ENCODE measurements at places on chromosomes 4 and X. TPM values are rescaled to one million over a fixed set of nuclear protein-coding genes. Genes with fewer than 3 reads are reported as not detected.

GRCh38 chr4:72522440-72522839 lies 46.6 kb downstream of the ADAMTS3 start:
- no peaks in the 10 kb centered on the region for H3K36me3 ChIP-seq
- H3K27me3 ChIP-seq: no peaks in the 10 kb centered on the region
- DNase-seq: no peak
- no peak overlapping the region for H3K27ac ChIP-seq
- H3K4me3 ChIP-seq: no peak overlapping the region
- no peaks in the 10 kb centered on the region for H3K4me1 ChIP-seq

GRCh38 chr4:26003056-26003455 lies 89.0 kb downstream of the SMIM20 start:
- H3K27me3 ChIP-seq: peaks cover 11% of the 10 kb centered on the region
- H3K4me1 ChIP-seq: no peaks in the 10 kb centered on the region
- no peak overlapping the region for H3K4me3 ChIP-seq
- DNase-seq: no peak

GRCh38 chr4:113083346-113083745 lies 33.9 kb downstream of the ANK2 start:
- H3K27ac ChIP-seq: no peak overlapping the region
- no peak overlapping the region for H3K4me3 ChIP-seq
- DNase-seq: no peak
- H3K4me1 ChIP-seq: no peaks in the 10 kb centered on the region
- no peaks in the 10 kb centered on the region for H3K27me3 ChIP-seq
- no peaks in the 10 kb centered on the region for H3K36me3 ChIP-seq

- H3K36me3 ChIP-seq: no peaks in the 10 kb centered on the region
- no peaks in the 10 kb centered on the region for H3K27me3 ChIP-seq
- peaks cover 23% of the 10 kb centered on the region for H3K4me1 ChIP-seq
- H3K4me3 ChIP-seq: no peak overlapping the region
- no peak for DNase-seq
- no peak overlapping the region for H3K27ac ChIP-seq
These were observed 172.9 kb downstream of the AFAP1 start for GRCh38 chr4:7766661-7767345.

DNA sequence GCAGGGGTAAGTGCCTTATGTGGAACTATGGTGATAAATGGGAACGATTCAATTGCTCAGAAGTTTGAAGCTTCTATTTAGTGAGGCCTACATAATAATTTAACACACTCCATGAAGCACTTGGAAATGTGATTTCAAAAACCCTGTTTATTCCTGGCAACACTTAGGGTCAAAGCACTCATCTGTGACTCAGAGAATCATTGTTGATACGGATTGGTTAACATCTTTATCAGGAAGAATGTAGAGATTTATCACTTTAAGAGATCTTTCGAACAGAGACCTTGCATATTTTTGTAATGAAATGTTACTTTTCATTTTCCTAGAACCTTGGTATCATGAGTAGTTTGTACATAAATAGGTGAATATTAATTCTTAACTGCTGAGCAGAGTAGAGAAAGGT lies 269.1 kb upstream of the SLIT2 start:
- no peaks in the 10 kb centered on the region for H3K36me3 ChIP-seq
- no peak for DNase-seq
- no peaks in the 10 kb centered on the region for H3K27me3 ChIP-seq
- no peak overlapping the region for H3K27ac ChIP-seq
- no peak overlapping the region for H3K4me3 ChIP-seq
- H3K4me1 ChIP-seq: no peaks in the 10 kb centered on the region

GRCh38 chr4:11214281-11214680 lies 214.4 kb downstream of the HS3ST1 start:
- no peaks in the 10 kb centered on the region for H3K4me1 ChIP-seq
- no peaks in the 10 kb centered on the region for H3K36me3 ChIP-seq
- no peak overlapping the region for H3K4me3 ChIP-seq

GRCh38 chr4:91497892-91498291 lies 805.9 kb upstream of the GRID2 start:
- no peaks in the 10 kb centered on the region for H3K36me3 ChIP-seq
- DNase-seq: no peak
- no peaks in the 10 kb centered on the region for H3K27me3 ChIP-seq
- no peak overlapping the region for H3K27ac ChIP-seq

DNA sequence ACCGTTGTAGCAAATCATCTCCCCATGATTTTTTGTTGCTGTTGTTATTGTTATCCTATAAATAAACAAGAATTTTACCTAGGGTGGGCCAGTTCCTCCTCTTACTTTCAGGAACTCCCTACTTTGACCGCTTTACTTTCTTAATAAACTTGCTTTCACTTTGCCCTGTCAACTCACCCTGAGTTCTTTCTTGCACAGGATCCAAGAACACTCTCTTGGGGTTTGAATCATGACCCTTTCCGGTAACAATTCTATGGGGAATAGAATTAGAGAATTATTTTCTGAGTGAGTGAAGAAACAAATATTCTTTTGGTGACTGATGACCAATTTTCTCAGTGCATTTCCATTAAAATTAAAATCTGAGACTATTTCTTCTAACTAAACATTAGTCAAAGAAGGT lies 584.0 kb upstream of the TENM3 start:
- no peaks in the 10 kb centered on the region for H3K36me3 ChIP-seq
- DNase-seq: no peak
- H3K4me1 ChIP-seq: no peaks in the 10 kb centered on the region
- H3K4me3 ChIP-seq: no peak overlapping the region

The PABPC4L gene
- not detected for total RNA-seq

The CTAG2 gene
- total RNA-seq: not detected

The SEC31A gene
- total RNA-seq: 113 TPM

The GPRASP1 gene
- total RNA-seq: 1.3 TPM
